ENCODE measurements at places on chromosomes 3 and 15.
A peak's percentile ranks its signal among the peaks of the same experiment; 100 is the strongest.

DNA sequence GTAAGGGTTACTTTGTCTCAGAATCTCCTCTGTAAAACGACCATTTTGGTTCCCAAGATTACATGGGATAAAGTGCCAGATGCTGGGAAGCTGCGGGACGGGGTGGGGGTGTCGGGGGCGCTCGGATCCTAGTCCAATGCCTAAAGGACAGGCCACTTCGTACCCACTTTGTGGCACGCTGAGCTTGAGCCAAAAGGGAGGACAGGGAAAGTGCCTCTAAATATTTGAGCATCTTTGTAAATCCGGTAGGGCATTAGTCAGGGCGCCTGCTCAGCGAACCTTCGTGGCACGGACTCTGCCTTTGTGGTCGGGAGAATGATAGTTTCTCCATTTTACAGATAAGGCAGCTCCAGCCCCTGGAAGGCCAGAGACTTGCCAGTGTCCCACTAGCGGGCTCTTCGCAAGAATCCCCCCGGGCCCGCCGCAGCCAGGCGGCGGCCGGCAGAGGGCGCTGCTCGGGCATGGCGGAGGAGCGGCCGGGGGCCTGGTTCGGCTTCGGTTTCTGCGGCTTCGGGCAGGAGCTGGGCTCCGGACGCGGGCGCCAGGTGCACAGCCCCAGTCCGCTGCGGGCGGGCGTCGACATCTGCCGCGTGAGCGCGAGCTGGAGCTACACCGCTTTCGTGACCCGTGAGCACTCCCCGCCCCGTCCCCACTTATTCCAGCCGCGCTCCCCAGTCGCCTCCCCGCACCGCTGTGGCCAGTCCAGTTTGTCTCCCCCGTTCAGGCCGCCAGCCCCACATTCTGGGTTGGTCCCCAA lies 1.8 kb downstream of the RCCD1 start:
- DNase-seq, result peak; percentile 85

- peak; percentile 32 for DNase-seq
Measured at GRCh38 chr15:70853973-70854665, at the start of gene LARP6. TSS of gene LARP6 (minus strand) at chr15:70854157. CDS start at chr15:70854088, 69 bp downstream.

DNA sequence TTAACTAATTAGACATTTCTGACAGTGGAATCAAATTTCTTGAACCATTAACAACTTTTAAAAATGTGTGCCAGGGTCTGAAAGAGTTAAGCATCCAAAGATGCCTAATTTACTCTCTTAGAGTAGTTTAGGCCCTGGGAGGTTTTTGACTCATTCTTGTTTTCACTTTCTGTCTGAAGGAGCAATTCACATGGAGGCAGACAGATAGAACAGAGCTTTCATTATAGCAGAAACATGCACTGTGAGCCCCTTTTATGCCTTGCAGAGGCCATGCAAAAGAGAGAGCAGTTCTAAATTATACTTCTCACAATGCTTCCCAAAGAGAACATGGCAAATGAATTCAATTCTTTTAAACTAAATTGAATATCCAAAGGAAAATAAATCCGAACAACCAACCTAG lies 554.8 kb downstream of the MFSD1 start:
- DNase-seq, result no peak

GRCh38 chr3:53677413-53677812 lies 168.8 kb downstream of the CHDH start:
- DNase-seq, result no peak

GRCh38 chr15:83323296-83323711 lies 38.8 kb upstream of the BNC1 start:
- DNase-seq, result no peak

DNA sequence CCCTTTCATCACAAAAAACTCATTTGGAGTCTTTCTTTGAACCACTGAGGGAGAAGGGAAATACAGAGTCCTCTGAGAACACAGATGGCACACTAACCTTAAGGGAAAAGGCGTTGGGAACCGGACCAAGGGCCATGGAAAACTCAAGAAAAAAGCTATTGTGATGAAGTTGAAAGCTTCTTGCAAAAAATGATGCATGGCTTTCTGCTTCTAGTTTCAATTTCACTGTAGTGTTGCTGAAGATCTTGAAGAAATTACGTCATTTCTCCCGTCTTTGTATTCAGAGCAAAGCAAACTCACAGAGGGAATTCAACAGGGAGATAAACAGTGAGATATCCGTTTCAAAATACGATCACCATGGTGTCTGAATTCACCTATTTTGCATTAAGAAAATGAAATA lies 642.3 kb upstream of the ADAMTS9 start:
- DNase-seq, result no peak

GRCh38 chr15:77352887-77353286 lies 67.0 kb downstream of the PEAK1 start:
- DNase-seq, result no peak

DNA sequence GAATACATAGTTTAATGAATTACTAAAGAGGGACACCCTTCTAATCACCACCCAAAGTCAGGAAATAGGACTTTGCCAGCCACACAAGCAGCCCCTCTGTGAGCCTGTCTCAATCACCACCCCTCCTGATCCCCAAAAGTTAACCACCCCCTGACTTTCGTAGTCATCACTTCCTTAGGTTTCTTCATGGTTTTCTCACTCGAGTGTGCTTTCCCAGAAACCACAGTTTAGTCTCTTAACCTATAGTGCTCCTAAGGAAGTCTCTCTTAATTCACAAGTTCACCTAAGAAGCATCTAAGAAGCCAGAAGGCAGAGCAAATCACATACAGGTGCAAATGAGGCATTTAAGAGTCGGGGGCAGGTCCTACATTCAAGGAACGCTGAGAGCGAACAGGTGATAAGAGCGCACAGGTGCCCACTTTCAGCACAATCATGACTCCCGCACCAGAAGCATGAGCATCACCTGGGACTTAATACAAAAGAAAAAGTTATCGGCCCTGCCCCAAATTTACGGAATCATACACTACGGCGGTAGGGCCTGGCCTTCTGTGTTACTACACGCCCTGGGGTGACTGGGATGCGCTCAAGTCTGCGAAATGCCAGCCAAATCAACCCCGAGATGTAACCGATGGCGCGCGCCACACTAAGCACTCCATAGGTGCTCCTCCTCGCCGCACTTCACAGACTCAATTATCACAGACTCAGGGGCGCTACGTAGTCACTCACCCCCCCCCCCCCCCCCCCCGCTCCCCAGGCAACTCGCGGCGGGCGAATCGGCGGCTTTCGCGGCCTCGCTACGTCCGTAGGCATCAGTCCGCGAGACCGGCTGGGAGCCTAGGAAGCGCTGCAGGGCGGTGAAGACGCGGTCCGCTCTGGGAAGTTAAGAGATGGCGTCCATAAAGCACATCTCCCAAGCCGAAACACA lies 815 bp downstream of the ULK4 start:
- DNase-seq, result peak; percentile 5

GRCh38 chr3:158572766-158573060 lies 1.7 kb downstream of the MLF1 start:
- DNase-seq, result no peak

DNA sequence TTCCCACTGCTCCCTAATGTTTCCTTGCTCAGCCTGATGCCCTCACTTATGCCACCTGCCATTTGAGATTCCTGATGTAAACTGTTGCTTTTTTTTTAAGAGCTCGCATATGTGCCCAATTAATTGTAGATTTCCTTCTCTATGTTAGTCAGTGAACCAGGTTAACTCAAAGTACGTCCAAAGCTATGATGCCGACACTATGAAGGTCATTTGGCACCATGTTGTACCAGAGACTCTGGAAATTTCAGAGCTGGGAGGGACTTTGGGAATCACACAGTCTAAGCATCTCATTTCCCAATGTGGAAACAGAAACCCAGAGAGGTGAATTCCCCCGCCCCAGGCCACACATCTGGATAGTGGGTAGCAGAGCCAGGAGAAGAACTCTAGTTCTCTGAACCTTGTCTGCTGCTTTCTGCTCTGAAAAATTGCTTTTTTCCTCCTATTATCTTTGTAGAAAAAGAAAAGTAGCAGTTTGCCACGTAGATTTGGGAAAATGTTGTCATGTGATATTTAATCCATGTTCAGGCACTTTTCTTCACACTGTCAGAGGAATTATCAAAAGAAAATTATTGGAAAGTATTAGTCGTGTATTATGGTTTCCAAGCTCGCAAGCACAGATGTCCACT lies 38.5 kb upstream of the TNFAIP8L3 start:
- no peak for DNase-seq

GRCh38 chr15:63071288-63071909 lies 28.9 kb downstream of the TPM1 start:
- no peak for DNase-seq

GRCh38 chr15:34085746-34086145 lies 15.9 kb downstream of the EMC7 start:
- no peak for DNase-seq

- DNase-seq, result no peak
Measured at GRCh38 chr15:50260969-50261496, 4.5 kb downstream of the HDC start.

- DNase-seq, result no peak
Measured at GRCh38 chr15:79539401-79539800, 107.3 kb downstream of the MINAR1 start.

- no peak for DNase-seq
Measured at GRCh38 chr15:48544778-48545177, 100.7 kb downstream of the FBN1 start.

DNA sequence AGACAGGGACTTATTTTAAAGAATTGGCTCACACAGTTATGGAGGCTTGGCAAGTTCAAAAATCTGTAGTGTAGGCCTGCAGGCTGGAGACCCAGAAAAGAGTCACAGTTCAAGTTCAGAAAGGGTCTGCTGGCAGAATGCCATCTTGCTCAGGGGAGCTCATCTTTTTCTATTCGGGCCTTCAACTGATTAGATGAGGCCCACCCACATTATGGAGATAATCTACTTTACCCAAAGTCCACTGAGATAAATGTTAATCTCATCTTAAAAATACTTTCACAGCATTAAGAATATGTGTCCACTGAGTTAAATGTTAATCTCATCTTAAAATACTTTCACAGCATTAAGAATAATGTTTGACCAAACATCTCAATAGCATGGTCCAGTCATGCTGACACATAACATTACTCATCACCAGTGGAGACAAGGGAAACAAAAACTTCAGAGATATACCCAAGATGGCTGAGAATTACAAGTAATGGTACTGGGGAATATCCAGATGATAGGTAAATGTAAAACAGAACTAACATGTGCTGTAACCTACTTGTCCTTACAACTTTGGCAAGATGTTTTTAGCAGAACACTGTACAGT lies 74.3 kb upstream of the STAC start:
- DNase-seq, result no peak

- no peak for DNase-seq
Measured at GRCh38 chr3:194333212-194333980, 17.7 kb downstream of the CPN2 start.

DNA sequence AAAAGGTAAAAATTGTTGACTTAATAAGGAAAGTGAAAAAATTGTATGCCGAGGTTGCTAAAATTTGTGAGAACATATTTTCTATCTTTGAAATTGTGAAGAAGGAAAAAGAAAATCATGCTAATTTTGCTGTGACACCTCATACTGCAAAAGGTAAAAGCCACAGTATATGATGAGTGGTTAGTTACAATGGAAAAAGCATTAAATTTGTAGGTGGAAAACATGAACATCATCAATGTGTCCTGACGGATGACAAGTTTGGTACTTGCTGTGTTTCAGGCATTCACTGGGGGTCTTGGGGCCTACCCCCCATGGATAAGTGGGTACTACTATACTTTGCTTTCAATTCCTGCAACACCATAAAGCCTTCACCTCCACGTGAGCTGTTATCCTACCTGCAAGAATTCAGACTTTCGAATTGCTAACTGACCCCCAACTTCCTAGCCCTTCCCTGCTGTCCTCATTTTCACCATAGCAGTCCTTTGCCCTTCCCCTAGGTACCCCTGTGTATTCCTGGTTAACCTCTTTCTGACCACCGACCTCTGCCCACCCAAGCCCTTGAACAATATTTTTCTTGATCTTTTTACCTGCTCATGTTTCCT lies 62.4 kb downstream of the RAB7A start:
- DNase-seq, result no peak

- DNase-seq, result no peak
Measured at GRCh38 chr3:196954832-196955231, 12.5 kb upstream of the NCBP2 start.

DNA sequence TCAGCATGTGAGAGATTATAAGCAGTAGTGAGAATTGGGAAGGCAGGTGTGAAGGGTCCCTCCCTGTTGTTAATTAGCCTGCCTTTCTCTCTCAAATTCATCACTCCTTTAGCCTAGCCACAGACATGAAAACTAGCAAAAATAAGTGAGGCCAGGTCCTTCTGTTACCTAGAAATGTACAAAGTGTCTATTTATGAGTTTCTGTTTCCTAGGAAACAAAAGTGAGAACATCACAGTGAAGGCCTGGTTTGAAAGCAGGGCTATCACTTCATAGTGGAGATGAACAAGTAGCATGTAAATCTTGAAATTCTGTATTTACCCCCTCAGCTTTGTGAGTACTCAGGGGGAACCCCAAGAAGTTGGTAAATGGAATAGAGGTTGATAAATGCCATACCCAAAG lies 78.2 kb upstream of the UMPS start:
- no peak for DNase-seq

GRCh38 chr3:122934251-122934650 lies 93.3 kb downstream of the SEMA5B start:
- no peak for DNase-seq

DNA sequence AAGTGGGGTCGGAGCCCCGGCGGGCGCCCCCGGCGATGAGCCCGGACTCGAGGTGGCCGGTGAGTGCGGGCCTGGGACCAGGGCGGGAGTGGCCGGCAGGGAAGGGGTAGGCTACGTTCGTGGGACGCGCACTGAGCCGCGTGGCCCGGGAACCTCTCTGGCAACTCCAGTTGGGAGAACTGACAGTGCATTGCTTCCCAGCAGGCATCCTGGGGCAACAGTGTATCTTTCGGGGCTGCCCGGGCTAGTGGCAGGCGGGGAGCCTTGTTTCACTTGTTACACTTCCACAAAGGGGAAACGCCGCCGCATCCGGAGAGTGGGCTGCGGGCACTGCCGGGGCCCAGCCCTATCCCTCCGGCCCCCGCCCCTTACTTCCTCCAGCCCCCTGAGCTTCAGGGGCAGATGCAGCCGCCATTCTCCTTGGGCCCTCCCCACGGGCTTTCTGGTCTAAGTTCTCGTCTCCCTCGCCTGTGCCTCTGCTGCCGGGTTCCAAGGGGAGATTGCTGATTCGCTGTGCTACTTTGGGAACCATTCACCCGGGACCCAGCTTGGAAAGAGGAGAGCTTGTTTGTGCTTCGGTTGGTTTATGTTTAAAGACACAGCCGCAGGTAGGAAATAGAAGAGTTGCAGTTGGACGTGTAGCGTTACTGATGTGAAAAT lies 675 bp downstream of the BRPF1 start:
- DNase-seq, result no peak

GRCh38 chr15:51939216-51939615 lies 32.4 kb downstream of the LEO1 start:
- DNase-seq, result no peak

DNA sequence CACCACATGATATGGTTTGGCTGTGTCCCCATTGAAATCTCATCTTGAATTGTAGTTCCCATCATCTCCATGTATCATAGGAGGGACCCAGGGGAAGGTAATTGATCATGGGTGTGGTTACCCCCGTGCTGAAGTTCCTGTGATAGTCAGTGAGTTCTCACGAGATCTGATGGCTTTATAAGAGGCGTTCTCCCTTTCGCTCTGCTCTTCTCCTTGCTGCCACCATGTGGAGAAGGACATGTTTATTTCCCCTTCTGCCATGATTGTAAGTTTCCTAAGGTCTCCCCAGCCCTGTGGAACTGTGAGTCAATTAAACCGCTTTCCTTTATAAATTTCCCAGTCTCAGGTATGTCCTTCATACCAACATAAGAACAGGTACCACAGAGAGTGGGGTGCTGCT lies 21.9 kb downstream of the OSTN start:
- DNase-seq, result no peak

Measured in COR-L47 (cell line).